Naive B cell (primary cell): ENCODE measurements at places on chromosomes 3 and 15. TPM values are rescaled to one million over a fixed set of nuclear protein-coding genes. Genes with fewer than 3 reads are reported as not detected.

CFAP92 gene
- not detected for polyA plus RNA-seq

GREM1 gene
- not detected for polyA plus RNA-seq

ITIH1 gene
- polyA plus RNA-seq = not detected

CPA3 gene
- not detected for polyA plus RNA-seq

TMCC1 gene
- 6.0 TPM for polyA plus RNA-seq

NTRK3 gene
- not detected for polyA plus RNA-seq

CADPS gene
- not detected for polyA plus RNA-seq

TRIM42 gene
- not detected for polyA plus RNA-seq

OR5K2 gene
- polyA plus RNA-seq = not detected

- no peak overlapping the region for H3K4me3 ChIP-seq
- no peak for DNase-seq
- H3K27ac ChIP-seq = no peak overlapping the region
- H3K4me1 ChIP-seq = peaks cover 27% of the 10 kb centered on the region
- H3K27me3 ChIP-seq = no peaks in the 10 kb centered on the region
Observed at GRCh38 chr3:128078875-128079274, 26.6 kb downstream of the SEC61A1 start.

- H3K27me3 ChIP-seq = no peaks in the 10 kb centered on the region
- H3K4me3 ChIP-seq = no peak overlapping the region
- no peaks in the 10 kb centered on the region for H3K4me1 ChIP-seq
- no peak overlapping the region for H3K27ac ChIP-seq
Observed at GRCh38 chr15:95840004-95840403, 490.5 kb upstream of the NR2F2 start.

GRCh38 chr15:67157521-67158252, 92.3 kb downstream of the SMAD3 start:
- H3K27me3 ChIP-seq = no peaks in the 10 kb centered on the region
- H3K4me1 ChIP-seq = peaks cover 75% of the 10 kb centered on the region
- peaks cover 5% of the 10 kb centered on the region for H3K36me3 ChIP-seq
- H3K4me3 ChIP-seq = peak overlapping the region; percentile 9
- peak overlapping the region; percentile 86 for H3K27ac ChIP-seq
- DNase-seq = no peak

GRCh38 chr3:72238010-72238691, 453.2 kb upstream of the PROK2 start:
- DNase-seq = no peak
- H3K4me1 ChIP-seq = peaks cover 23% of the 10 kb centered on the region
- H3K27me3 ChIP-seq = peaks cover 13% of the 10 kb centered on the region
- H3K4me3 ChIP-seq = no peak overlapping the region
- peaks cover 14% of the 10 kb centered on the region for H3K36me3 ChIP-seq

GRCh38 chr15:78536134-78536533, 4.1 kb upstream of the PSMA4 start:
- no peak for DNase-seq
- H3K4me1 ChIP-seq = peaks cover 15% of the 10 kb centered on the region
- no peak overlapping the region for H3K27ac ChIP-seq
- no peak overlapping the region for H3K4me3 ChIP-seq

- DNase-seq = no peak
- no peak overlapping the region for H3K27ac ChIP-seq
- peaks cover 26% of the 10 kb centered on the region for H3K27me3 ChIP-seq
- H3K4me1 ChIP-seq = no peaks in the 10 kb centered on the region
- H3K36me3 ChIP-seq = peaks cover 5% of the 10 kb centered on the region
- H3K4me3 ChIP-seq = no peak overlapping the region
Observed at GRCh38 chr15:91897585-91898372, 44.3 kb downstream of the SLCO3A1 start.

- H3K27ac ChIP-seq = peak overlapping the region; percentile 96
- H3K4me1 ChIP-seq = peaks cover 59% of the 10 kb centered on the region
- no peak overlapping the region for H3K4me3 ChIP-seq
- H3K36me3 ChIP-seq = no peaks in the 10 kb centered on the region
- H3K27me3 ChIP-seq = no peaks in the 10 kb centered on the region
Observed at GRCh38 chr15:68638953-68639515, 60.2 kb downstream of the CORO2B start.

DNA sequence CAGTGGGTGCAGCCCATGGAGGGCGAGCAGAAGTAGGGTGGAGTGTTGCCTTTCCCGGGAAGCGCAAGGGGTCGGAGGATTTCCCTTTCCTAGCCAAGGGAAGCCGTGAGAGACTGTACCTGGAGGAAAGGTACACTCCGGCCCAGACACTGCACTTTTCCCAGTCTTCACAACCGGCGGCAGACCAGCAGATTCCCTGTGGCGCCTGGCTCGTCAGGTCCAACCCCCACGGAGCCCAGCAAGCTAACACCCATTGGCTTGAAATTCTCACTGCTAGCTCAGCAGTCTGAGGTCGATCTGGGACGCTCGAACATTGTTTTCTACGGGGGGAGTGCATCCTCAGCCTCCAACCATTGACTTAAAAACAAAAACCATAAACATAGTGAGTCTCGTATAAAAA, 26.5 kb downstream of the CCNB2 start:
- no peak overlapping the region for H3K4me3 ChIP-seq
- peaks cover 25% of the 10 kb centered on the region for H3K4me1 ChIP-seq
- H3K36me3 ChIP-seq = peaks cover 27% of the 10 kb centered on the region
- no peak overlapping the region for H3K27ac ChIP-seq
- DNase-seq = no peak

GRCh38 chr15:68434021-68434420, 2.1 kb upstream of the ITGA11 start:
- DNase-seq = no peak
- H3K27me3 ChIP-seq = peaks cover 57% of the 10 kb centered on the region
- no peak overlapping the region for H3K27ac ChIP-seq
- peaks cover 7% of the 10 kb centered on the region for H3K4me1 ChIP-seq

- no peak overlapping the region for H3K4me3 ChIP-seq
- H3K27me3 ChIP-seq = no peaks in the 10 kb centered on the region
- H3K36me3 ChIP-seq = no peaks in the 10 kb centered on the region
- H3K27ac ChIP-seq = no peak overlapping the region
Observed at GRCh38 chr3:21056293-21056692, 694.7 kb downstream of the ZNF385D start.

- no peaks in the 10 kb centered on the region for H3K36me3 ChIP-seq
- no peaks in the 10 kb centered on the region for H3K27me3 ChIP-seq
- H3K27ac ChIP-seq = peak overlapping the region; percentile 99
- H3K4me1 ChIP-seq = peaks cover 27% of the 10 kb centered on the region
- peak overlapping the region; percentile 67 for H3K4me3 ChIP-seq
Observed at GRCh38 chr15:41291065-41291631, 41.2 kb downstream of the OIP5 start.

GRCh38 chr3:197103766-197104165, 74.1 kb upstream of the MELTF start:
- no peak overlapping the region for H3K27ac ChIP-seq
- H3K4me3 ChIP-seq = no peak overlapping the region
- H3K27me3 ChIP-seq = no peaks in the 10 kb centered on the region
- no peaks in the 10 kb centered on the region for H3K4me1 ChIP-seq
- DNase-seq = no peak

- H3K27me3 ChIP-seq = no peaks in the 10 kb centered on the region
- no peak overlapping the region for H3K4me3 ChIP-seq
- H3K4me1 ChIP-seq = peaks cover 14% of the 10 kb centered on the region
- no peak overlapping the region for H3K27ac ChIP-seq
- DNase-seq = no peak
- H3K36me3 ChIP-seq = no peaks in the 10 kb centered on the region
Observed at GRCh38 chr3:142105991-142106390, 43.4 kb downstream of the TFDP2 start.

DNA sequence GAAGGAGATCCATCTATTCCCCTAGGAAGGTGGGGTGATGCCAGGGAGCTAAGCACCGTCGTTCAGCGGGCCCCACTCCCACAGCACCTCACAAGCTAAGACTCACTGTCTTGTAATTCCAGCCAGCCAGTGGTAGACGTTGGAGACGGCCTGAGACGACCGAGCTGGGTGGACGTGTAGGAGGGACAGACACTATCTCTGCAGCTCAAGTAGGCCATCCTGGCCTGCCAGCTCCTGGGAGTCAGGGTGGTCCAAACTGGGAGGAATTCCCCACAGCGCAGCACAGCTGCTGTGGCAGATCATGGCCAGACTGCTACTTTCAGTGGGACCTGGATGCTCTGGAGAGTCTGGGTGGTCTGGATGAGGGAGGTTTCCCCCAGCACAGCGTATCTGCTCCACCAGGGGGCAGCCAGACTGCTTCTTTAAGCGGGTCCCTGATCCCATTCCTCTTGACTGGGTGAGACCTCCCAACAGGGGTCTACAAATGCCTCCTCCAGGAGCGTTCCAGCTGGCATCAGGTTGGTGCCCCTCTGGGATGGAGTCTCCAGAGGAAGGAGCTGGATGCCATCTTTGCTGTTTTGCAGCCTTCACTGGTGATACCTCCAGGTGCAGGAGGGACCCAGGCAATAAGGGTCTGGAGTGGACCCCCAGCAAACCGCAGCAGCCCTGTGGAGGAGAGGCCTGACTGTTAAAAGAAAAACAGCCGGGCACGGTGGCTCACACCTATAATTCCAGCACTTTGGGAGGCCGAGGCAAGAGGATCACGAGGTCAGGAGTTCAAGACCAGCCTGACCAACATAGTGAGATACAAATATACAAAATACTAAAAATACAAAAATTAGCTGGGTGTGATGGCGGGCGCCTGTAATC, 27.6 kb downstream of the GNB5 start:
- no peak for DNase-seq
- no peak overlapping the region for H3K4me3 ChIP-seq
- H3K27me3 ChIP-seq = no peaks in the 10 kb centered on the region

GRCh38 chr3:5078151-5078550, 43.9 kb upstream of the ARL8B start:
- no peak for DNase-seq
- no peak overlapping the region for H3K27ac ChIP-seq
- H3K4me1 ChIP-seq = no peaks in the 10 kb centered on the region
- H3K36me3 ChIP-seq = no peaks in the 10 kb centered on the region

DNA sequence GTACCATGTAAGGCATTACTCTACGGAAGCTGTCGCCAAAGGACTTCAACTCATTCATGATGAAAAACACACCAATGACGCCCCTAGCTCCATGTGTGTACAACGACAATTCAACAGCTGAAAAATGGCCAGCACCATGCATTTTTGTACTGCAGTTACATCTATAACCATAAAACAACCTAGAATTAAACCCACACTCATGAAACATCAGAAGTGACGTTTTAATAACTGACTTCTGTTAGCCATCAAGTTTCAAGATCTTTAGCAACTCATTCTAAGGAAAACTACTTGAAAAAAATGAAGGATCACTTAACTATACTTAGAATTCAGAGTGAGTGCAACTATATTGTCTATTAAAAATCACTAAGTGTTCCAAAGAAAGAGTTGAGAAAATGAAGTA, 84.9 kb downstream of the RFTN1 start:
- H3K4me1 ChIP-seq = peaks cover 46% of the 10 kb centered on the region
- peaks cover 35% of the 10 kb centered on the region for H3K36me3 ChIP-seq
- H3K4me3 ChIP-seq = no peak overlapping the region
- H3K27ac ChIP-seq = no peak overlapping the region
- peaks cover 5% of the 10 kb centered on the region for H3K27me3 ChIP-seq

- no peak overlapping the region for H3K4me3 ChIP-seq
- no peak overlapping the region for H3K27ac ChIP-seq
- H3K4me1 ChIP-seq = no peaks in the 10 kb centered on the region
- H3K27me3 ChIP-seq = no peaks in the 10 kb centered on the region
Observed at GRCh38 chr3:191737742-191738141, 276.8 kb downstream of the PYDC2 start.

GRCh38 chr3:56976651-56977560, 83.6 kb upstream of the SPATA12 start:
- DNase-seq = no peak
- no peak overlapping the region for H3K27ac ChIP-seq
- H3K36me3 ChIP-seq = no peaks in the 10 kb centered on the region
- H3K27me3 ChIP-seq = no peaks in the 10 kb centered on the region
- H3K4me3 ChIP-seq = no peak overlapping the region
- H3K4me1 ChIP-seq = no peaks in the 10 kb centered on the region

- peak overlapping the region; percentile 74 for H3K27ac ChIP-seq
- no peaks in the 10 kb centered on the region for H3K36me3 ChIP-seq
- no peak for DNase-seq
- no peaks in the 10 kb centered on the region for H3K27me3 ChIP-seq
- H3K4me3 ChIP-seq = no peak overlapping the region
Observed at GRCh38 chr15:90055182-90055581, 47.1 kb downstream of the IDH2 start.

- peaks cover 12% of the 10 kb centered on the region for H3K36me3 ChIP-seq
- H3K4me1 ChIP-seq = peaks cover 48% of the 10 kb centered on the region
- no peak for DNase-seq
- no peak overlapping the region for H3K4me3 ChIP-seq
Observed at GRCh38 chr3:133443649-133444422, 44.0 kb downstream of the BFSP2 start.

DNA sequence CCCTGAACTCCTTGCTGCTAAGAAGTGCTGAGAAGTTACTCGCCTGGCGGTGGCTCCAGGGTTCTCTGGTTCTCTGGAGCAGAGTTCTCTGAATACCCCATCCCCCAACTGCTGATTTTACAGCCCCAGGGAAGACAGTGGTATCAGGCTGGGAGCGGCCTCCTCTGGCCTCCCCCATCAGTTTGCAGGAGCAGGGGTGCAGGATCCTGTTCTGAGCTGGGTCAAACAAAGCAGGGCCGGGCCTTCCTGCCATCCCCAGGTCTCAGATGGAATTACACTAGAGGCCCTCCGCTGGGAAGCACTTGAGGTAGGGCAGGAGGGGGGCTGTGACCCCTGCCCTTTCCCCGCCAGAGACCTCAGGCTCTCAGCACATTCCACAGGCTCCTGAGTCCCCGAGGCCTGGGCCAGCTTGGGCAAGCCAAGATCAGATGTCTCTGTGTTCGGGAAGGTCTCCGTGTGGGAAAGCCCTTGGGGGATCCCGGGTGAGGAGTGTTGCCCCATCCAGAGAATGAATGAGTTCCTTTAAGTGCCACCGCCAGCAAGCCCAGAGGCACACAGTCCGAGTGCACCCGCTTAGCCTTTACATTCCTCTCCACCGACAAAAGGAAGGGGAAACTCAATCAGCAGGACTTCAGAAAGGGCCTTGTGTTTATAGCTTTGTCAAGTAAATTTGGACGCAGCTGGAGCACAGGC, 149.9 kb downstream of the LRRK1 start:
- H3K4me3 ChIP-seq = no peak overlapping the region
- no peak overlapping the region for H3K27ac ChIP-seq
- no peaks in the 10 kb centered on the region for H3K27me3 ChIP-seq
- no peaks in the 10 kb centered on the region for H3K36me3 ChIP-seq

GRCh38 chr3:71441217-71441924, 142.2 kb downstream of the FOXP1 start:
- H3K27me3 ChIP-seq = no peaks in the 10 kb centered on the region
- DNase-seq = no peak
- peak overlapping the region; percentile 99 for H3K27ac ChIP-seq
- peak overlapping the region; percentile 81 for H3K4me3 ChIP-seq
- no peaks in the 10 kb centered on the region for H3K36me3 ChIP-seq

- H3K27ac ChIP-seq = no peak overlapping the region
- H3K27me3 ChIP-seq = peaks cover 6% of the 10 kb centered on the region
- H3K36me3 ChIP-seq = no peaks in the 10 kb centered on the region
- no peak for DNase-seq
Observed at GRCh38 chr3:172839679-172840078, 89.2 kb downstream of the ECT2 start.
